ENCODE measurements at places on chromosomes 6 and 20. TPM values are rescaled to one million over a fixed set of nuclear protein-coding genes. Genes with fewer than 3 reads are reported as not detected.

The DUSP15 gene
- not detected for total RNA-seq

The CTSA gene
- 51.9 TPM for total RNA-seq

The NFKBIL1 gene
- total RNA-seq = 28.7 TPM

The GUCA1A gene
- total RNA-seq = not detected
